Substantia nigra (tissue), 51 donors: ENCODE measurements at places on chromosomes 12 and 14.
A peak's percentile ranks its signal among the peaks of the same experiment; 100 is the strongest.

DNA sequence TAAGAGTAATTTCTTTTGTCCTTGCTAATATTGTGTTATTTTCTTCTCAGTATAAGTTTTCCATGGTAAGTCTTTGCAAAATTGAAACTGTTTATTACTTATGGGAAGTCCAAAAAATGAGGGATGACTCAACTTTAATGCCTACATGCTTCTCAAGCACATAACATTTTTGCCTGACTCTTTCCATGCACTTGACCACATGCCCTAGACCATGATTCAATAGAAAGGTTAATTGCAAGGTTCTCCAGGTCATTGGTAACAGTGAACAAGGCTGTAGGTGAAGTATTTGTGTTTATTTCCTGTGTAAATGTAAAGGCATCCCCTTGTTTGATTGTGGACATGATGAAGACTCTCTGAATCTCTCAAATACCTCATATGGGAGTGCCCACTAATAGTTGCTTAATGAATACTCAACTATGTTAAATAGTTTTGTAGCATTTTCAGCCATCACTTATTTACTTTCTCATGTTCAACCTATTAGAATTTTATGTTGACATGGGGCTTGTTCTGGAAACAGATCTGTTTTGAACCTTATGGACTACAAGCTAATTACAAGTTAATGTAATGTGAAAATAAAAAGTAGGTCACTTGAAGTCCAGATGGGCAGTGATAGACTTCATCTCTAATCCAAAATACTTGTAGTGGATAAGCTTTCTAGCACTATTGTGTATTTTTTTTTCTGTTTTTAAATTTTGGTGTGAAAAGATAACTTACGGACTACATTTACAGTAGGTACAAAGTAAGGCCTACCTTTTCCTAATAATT lies 131.7 kb downstream of the TMTC2 start:
- no peak for DNase-seq

GRCh38 chr12:107478881-107479280 lies 206.7 kb upstream of the PWP1 start:
- DNase-seq, result no peak

DNA sequence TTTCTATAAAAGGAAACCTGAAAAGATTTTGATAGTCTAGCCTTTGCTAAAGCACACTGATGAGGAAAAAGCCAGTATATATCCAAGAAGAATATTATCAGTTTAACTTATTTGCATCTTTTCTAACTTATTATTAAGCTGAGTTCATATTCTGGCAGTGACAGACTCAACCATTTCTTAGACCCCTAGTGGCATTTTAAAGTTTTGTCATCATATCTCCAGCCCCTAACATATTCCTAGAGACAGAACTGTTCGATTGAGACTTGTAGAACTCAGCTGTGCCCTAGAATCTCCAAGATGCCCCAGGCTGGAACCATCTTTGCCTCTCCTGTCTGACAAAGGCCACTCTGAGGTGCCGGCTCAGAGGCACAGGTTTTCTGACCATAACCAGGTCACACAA lies 365.6 kb downstream of the NELL2 start:
- no peak for DNase-seq

GRCh38 chr12:132131952-132132351 lies 12.2 kb downstream of the DDX51 start:
- DNase-seq, result no peak

DNA sequence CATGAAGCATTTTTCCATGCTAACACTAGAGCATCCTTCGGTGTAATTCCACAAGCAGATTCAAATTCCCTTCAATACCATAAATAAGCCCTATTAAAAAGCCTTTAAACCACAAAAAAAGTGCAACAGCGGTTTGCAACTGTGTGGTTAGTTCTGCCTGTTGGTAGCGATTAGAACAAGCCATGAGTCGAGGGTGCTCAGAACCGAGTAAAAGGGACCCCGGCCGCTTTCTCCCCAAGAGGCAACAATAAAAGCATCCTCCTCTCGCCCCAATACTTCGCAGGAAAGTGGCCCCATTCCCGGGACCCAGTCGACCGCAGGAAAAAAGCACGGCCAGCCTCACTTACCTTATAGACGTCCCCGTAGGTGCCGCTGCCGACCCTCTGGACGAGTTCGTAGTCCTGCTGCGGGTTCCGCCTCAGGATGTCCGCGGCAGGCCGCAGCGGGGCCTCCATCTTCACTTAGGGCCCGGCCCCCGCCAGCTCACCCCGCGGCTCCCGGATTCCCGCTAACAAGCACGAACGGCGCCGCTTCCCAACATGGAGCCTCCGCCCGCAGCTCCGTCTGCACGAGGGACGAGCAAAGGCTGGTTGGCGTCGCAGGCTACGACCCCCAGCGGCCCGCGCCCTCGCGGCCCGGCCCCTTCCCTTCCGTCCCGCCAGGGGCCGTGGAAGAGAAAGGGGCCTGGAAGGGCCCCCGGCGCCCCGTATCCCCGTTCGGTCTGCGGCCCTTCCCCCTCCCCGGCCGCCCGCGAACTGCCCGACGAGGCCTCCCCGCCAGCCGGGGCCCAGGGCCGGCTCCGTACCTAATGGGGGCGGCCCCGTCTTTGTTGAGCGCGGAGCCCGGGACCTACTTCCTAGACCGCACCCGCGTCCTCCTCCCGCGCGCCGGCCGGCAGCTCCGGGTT lies 521 bp downstream of the MAP4K5 start:
- peak; percentile 64 for DNase-seq

DNA sequence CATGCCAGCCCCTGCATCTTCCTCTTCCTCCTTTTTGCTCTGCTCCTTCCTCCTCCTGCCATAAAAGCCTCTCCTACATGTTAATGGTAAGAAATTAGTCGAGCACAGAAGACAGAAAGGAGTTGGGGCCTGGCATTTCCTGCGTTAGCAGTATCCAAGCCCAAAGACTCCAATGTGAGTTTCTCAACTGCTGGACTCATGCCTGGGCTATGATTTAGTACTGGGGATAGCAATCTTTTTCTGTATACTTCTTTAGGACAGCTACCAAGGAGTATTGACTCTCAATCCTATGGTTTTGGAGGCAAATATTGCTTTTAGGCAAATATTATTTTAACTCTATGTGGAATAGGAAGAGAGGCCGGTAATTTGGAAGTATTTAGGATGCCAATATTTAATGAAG lies 18.0 kb upstream of the SLC38A4 start:
- DNase-seq, result no peak

- DNase-seq, result no peak
Observed at GRCh38 chr14:66238969-66239368, 247.2 kb upstream of the CCDC196 start.

DNA sequence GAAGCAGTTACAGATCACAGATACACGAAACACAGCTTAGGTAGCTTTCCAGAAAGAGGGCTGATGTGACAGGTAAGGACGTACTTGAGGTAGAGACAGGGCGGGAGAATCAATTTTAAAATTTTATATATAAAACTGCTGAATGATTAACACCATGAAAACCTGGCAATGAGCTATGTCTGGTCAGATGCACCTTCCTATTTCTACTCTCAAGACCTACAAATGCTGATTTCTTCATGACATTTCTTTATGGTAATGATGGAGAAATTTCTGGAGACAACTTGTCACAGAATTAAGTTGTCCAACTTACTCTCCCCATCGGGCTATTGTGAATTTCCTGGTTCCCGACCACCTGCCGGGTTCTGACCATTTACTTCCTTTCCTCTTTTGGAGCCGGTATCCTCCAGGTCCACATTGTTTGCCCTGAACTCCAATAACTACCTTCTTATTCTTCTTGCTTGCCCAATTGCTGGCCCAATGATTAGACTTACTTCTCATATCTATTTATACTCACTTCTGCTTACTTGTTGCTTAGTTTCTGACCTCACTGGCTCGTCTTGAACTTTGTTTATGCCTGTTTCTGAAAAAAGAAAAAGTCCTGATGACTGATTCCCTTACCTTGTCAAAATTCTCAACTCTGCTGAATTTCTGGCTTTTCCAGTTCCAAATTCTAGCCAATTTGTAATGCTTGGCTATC lies 12.8 kb upstream of the ATP2B1 start:
- no peak for DNase-seq

- DNase-seq, result no peak
Observed at GRCh38 chr12:108315486-108316105, 23.5 kb downstream of the CMKLR1 start.

DNA sequence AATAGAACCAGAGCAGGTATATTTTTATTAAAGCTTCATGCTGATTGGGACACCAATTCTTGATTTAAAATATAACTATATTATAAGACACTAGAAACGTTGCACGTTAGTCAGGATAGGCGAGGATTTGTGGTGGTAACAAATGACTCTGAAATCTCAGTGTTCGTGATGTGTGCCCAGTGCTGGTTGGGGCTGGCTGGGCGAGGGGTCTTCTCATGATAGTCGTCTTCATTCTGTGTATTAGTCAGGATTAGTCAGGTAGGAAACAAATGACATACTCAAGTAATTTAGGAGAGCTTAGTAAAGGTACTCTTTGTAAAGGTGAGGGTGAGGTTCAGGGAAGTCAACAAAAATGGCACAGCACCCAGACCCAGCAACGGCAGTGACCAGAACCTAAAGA lies 73.9 kb upstream of the HIF1A start:
- DNase-seq, result no peak

- no peak for DNase-seq
Observed at GRCh38 chr14:103001651-103002396, 55.5 kb downstream of the CDC42BPB start.

DNA sequence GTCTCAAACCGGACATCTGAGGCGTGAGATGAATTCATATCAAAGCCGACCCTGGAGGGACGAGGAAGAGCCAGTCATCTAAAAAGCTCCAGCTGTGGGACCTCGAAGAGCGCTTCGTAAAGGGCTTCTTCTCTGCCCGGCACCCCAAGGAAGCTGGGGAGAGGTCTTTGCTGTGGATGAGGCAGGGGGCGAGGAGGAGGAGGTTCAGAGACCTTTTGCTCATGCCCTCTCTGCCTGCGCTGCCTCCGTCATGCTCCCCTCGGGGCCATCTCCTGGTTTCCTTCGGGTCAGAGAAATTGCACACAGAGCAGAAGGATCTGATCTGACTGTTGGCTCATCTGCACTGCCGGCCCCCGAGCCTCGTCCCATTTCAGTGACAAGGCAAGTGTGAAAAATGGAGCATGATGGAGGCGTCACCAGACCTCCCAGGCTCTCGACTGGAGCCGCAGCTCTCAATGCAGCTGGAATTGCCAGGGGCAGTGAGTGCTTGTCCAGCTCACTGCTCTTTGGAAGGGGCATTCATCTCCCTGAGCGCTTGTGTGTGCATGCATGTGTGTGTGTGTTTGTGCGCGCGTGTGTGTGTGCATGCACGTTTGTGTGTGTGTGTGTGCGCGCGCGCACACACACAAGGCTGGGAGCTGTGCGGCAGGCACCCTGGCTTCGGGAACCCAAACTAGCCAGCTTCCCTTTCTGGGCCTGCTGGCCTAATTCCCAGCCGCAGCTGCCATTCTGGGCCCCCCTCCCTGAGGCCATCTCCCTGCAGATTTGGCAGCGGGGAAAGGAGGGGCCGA lies 9.2 kb downstream of the CABP1 start:
- no peak for DNase-seq

DNA sequence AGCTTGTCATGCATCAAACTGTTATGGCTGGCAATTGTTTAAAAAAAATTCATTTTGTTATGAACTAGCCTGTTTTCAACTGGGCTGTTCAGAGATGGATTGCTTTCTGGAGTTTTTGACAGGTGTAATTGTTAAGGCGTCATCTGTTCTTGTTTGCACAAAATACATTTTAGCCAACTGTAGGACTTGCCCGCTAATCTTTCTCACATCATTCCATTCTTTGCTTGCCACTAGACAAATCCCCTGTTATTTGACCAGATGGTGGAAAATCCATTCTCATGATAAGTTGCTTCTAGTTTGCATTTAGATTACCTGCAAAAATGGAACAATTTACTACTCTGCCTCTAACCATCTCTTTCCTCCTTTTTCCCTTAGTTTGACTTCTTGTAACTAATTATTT lies 114.3 kb downstream of the NPAS3 start:
- DNase-seq, result no peak

GRCh38 chr12:113472191-113473121 lies 785 bp upstream of the LHX5 start:
- DNase-seq, result no peak

DNA sequence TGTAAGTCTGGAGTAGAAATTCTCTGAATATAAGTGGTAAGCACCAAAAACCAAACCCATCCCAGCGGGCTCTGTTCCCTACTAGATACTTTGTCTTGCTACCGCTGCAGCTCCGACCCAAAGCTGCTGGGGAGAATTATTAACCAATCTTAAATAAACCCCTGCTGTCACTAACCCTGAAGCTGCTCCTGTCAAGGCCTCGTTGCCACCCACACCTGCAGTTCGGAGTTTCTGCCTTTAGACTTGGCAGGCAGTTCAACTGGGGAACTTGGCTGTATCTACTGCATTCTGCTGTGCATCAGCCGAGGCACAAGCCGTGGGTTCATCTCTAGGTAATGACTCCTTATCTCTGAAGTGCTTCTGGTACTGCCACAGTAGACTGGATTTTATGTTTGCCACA lies 55.5 kb downstream of the PPM1A start:
- no peak for DNase-seq

DNA sequence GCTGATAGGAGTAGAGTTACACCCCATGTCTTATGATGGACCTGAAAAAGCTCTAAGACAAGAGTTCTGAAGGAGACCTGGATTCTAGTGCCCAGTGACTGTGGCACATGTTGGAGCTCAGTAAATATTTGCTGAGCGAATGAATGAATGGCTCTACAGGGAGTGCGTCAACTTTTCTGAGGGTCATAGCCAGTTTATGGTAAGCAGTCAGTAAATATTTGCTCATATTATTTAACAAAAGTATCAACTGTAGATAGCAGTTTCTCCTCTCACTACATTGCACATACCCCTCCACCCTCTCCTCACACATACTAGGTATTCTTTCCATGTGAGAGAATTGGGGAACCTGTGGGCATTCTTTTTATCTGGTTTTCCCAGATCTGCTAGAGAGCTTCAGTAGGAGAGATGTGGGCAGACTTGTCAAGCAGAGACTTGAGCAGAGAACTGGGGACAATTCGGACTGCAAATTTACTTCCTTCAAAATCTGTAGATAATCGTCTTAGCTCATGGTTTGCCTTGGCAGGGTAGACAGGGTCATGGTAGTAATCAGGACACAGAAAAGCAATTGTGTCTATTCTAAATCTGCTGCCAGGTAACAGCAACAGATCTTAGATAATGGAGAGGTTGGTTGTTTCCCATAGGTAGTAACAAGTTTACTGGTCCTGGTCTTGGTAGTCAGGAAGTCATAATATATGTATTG lies 5.7 kb downstream of the SLC4A8 start:
- DNase-seq, result no peak

GRCh38 chr12:14773685-14774073 lies 29.6 kb downstream of the WBP11 start:
- DNase-seq, result no peak

DNA sequence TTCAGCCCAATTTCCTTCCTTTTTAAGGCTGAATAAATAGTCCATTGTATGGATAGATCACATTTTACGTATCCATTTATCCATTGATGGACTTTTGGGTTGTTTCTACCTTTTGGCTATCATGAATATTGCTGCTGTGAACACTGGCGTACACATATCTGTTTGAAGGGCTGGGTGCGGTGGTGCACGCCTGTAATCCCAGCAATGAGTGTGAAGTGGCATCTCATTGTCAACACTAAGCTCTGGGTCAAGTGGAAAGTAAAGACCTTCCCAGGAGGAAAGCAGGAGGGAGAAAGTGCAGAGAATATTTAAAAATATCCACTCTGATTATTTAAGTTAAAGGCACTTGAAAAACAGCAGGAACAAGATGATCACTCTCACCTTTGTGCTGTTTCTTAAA lies 11.7 kb upstream of the PLA2G1B start:
- no peak for DNase-seq

GRCh38 chr12:6532927-6533652 lies 1.2 kb upstream of the GAPDH start:
- peak; percentile 92 for DNase-seq

GRCh38 chr12:69101505-69101904 lies 137.9 kb upstream of the CPSF6 start:
- DNase-seq, result no peak
